ENCODE measurements at places on chromosomes 2 and 18. TPM values are rescaled to one million over a fixed set of nuclear protein-coding genes. Genes with fewer than 3 reads are reported as not detected.

INO80B gene
- total RNA-seq: 11.4 TPM

NR4A2 gene
- under 0.01 TPM for total RNA-seq

VWA3B gene
- not detected for total RNA-seq

ACKR3 gene
- total RNA-seq: 26.0 TPM

EIPR1 gene
- total RNA-seq: 44.7 TPM

SCN9A gene
- 1.3 TPM for total RNA-seq

RAB11FIP5 gene
- 46.3 TPM for total RNA-seq

PLGLB1 gene
- total RNA-seq: 5.9 TPM

ASIC4 gene
- not detected for total RNA-seq

DNPEP gene
- total RNA-seq: 51.7 TPM

MC5R gene
- not detected for total RNA-seq

PROC gene
- not detected for total RNA-seq

GKN2 gene
- not detected for total RNA-seq

EML4 gene
- 15.9 TPM for total RNA-seq

ANKRD30B gene
- total RNA-seq: not detected

HOXD9 gene
- total RNA-seq: 10.7 TPM

TFCP2L1 gene
- not detected for total RNA-seq

PLA2R1 gene
- total RNA-seq: 37.4 TPM
